Activated T-helper 1 cell treated with anti-CD3 and anti-CD28 coated beads, Interleukin-12 subunit alpha, Interleukin-12 subunit beta, Interleukin-2, Interleukin-4 antibody, amounts not matched to agents 30 ng/mL and 10 ng/mL and 1 ng/mL, durations not matched to agents 14 hours and 24 hours and 36 hours (primary cell): ENCODE measurements at places on chromosomes 16 and 17. TPM values are rescaled to one million over a fixed set of nuclear protein-coding genes. Genes with fewer than 3 reads are reported as not detected.

DNA sequence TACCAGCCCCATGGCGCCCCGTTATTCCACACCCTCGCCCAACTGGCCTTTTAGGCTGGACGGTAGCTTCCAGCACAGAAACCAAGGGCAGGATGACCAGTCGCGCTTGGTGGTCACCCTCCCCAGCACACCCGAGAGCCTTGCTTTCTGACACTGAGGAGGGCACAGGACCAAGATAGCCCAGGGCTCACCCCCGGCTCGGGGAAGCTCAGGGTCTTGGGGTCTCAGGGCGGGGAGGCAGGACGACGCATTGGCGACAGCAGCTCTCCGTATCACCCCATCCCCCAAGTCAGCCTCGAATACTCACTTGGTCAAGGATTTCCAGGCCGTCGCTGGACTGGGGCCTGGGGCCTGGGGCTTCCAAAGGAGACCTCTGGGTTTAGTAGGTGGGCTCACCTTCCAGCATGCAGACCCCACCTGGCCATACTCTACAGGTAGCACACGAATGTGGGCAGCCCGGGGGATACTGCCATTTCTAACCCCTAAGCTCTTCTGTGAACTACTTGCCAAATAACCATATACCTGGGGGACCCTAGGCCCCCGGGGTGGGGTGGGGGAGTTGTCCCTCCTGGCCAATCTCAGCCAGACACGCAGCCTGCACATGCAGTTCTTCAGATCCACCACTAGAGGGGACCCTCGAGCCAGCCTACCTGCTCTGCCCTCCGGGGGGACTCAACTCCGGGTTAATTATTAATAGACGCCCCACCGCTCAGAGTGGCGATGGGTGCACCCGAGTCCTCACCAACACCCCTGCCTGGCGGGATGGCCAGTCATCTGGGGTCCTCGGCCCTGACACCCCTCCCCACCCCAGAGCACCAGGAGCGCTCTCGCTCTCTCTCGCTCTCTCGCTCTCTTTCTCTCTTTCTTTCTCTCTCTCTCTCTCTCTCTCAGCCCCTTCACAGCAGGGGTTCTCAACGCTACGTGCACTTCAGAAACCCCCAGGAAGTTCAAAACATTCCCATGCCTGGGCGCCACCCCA lies 30.0 kb downstream of the TBC1D16 start:
- peak; percentile 22 for DNase-seq

DNA sequence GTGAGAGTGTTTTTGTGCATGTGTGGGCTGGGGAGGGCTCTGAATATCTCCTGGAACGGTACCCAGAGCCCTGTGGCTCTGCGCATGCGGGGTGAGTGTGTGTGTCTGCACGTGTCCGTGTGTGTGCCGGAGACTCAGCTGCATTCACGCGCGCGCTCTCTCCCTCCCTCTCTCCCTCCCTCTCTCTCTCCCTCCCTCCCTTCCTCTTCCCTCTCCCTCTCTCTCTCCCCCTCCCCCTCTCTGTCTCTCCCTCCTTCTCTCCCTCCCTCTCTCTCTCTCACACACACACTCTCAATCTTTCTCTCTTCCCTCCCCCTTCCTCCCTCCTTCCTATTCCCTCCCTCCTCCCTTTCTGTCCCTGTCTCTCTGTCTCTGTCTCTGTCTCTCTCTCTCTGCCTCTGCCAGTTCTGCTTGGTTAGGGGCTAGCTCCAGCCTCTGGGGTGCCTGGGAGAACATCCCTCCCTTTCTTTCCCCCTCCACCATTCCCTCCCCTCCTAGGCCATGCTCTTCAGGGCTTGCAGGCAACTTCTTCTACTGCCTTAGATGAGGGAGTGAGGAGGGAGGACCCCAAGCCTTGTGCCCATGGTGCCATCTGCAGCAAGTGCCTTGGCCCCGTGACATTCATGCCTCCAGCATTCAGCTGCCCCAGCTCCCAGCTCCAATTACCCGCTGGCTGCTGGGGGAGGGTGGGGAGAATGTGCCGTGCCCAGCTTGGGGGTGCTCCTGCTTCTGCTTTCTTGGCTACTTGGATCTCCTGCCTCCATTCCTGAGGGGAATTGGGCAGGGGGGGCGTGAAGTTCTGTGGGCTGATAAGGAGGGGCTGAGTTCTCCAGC lies 6.4 kb downstream of the THRA start:
- peak; percentile 55 for DNase-seq

- no peak for DNase-seq
These were observed 884 bp upstream of the JPT1 start for GRCh38 chr17:75155191-75155601.

- DNase-seq = no peak
These were observed 2.8 kb downstream of the TENT4B start for GRCh38 chr16:50155925-50156324.

DNA sequence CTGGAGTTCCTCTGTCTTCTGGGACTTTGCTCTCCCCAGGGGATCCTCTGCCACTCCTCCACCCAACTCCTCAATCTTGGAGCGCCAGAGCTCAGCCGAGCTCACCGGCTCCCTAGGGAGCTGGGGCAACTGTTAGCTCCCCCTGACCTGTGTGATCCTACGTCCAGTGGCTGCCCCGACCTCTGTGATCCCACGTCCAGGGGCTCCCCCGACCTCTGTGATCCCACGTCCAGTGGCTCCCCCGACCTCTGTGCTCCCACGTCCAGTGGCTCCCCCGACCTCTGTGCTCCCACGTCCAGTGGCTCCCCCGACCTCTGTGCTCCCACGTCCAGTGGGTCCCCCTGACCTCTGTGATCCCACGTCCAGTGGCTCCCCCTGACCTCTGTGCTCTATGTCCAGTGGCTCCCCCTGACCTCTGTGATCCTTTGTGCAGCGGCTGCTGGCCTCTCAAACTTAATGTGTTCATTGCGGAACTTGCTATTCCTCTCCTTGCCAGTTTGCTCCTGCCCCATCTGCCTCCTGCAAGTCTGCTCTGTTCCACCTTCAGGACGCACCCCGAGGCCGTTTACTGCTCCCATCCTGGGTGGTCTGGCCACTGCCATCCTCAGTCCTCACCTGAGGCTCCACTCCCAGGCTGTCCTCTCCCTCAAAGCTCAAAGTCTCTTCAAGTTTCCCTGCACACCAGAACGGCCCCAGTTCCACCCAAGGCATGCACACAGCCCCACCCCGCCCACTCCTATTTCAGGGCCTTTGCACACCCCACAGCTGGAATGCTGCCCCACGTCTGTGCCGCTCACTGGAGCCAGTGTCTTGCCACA lies 2.8 kb downstream of the VPS9D1 start:
- DNase-seq = no peak

GRCh38 chr16:28009586-28010373 lies 53.7 kb downstream of the GSG1L start:
- DNase-seq = no peak

DNA sequence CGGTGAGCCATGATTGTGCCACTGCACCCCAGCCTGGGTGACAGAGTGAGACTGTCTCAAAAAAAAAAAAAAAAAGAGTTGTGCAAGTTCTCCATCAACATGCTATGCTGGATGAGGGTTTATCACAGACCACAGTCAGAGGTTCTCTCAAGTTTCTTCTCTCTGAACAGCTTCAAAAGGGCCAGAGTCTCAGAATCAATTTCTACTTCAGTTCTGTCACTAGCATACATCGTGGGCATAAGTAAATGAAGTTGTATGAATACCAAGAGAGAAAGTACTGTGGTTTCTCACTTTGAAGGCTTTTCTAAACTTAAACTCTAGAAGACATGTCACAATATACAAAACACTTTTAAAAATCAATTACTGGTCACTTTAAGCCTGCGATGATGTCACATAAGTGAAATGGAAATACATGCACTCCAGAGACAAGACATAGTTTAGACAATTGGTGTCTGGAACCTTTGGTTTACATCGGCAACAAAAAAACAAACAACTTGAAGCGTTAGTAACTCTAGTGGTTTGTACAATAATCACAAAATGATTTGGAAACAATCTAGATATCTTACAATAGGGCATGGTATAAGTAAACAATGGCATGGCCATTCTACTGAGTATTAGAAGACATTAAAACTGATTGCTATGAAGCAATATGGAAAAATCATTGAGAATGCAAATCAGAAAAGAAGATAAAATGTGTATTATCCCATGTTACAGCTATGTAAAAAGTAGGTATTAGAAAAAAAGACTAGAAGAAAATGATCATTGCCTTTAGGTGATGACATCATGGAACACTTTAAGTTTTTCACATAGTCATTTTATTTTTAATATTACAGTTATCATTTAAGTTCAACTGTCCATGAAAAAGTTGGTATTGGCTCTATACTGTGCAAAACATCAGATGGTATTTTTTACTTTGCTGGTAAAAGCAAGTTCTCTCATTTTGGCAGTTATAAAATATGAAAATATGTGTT lies 232.3 kb downstream of the ZFHX3 start:
- no peak for DNase-seq

DNA sequence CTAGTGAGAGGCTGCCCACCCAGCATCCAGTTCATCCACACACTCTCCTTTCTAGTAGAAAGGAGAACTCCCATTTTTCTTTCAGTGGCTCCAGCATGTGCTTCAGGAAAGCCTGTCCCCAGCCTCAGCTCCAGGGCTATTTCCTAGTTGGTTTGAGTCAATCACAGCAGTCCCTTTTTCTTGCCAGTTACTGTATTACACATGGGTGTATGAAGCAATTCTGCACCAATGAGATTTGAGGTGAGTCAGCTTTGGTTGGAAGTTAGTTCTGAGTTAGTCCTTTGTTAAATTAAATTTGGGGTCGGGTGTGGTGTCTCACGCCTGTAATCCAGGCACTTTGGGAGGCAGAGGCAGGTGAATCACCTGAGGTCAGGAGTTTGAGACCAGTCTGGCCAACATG lies 24.8 kb downstream of the RAD51D start:
- DNase-seq = no peak

GRCh38 chr17:59498530-59499307 lies 66.7 kb upstream of the DHX40 start:
- DNase-seq = no peak

GRCh38 chr16:53841884-53842283 lies 137.9 kb downstream of the FTO start:
- no peak for DNase-seq

Gene IST1
- total RNA-seq = 156 and 169 TPM in 2 replicates

Gene RUNDC3A
- 0.13 and 0.22 TPM in 2 replicates for total RNA-seq

Gene CCDC40
- total RNA-seq = 0.15 and 0.16 TPM in 2 replicates
